ENCODE measurements at places on chromosomes 13 and 19.

DNA sequence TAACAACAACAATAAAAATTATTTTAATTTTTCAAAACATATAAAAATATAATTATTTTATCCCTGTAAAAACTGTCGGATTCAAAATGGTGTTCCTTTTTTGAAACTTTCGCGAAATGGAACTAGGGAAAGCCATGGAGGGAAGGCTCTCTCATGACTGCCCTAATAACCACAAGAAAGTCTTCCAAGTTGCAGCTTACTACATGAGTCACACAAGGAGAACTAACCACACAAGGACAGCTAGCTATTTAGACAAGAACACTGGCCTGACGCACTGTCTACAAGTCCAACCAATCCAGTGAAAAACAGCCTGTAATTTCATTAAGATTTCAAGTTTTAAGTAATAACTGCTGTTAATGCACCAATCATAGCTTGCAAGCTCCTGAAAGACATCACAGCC lies 319.2 kb upstream of the PCDH9 start:
- no peak for DNase-seq

GRCh38 chr13:91468301-91468700 lies 69.9 kb downstream of the GPC5 start:
- DNase-seq: no peak

- DNase-seq: no peak
Measured at GRCh38 chr13:110913322-110914080, 1.4 kb downstream of the ANKRD10 start.

- no peak for DNase-seq
Measured at GRCh38 chr19:55443045-55443823, at the start of gene SHISA7. Gene SHISA7, minus strand, starts transcription at chr19:55443300. Its CDS starts 437 bp downstream, at chr19:55442863.

- no peak for DNase-seq
Measured at GRCh38 chr13:112572366-112572765, 15.6 kb downstream of the TUBGCP3 start.

DNA sequence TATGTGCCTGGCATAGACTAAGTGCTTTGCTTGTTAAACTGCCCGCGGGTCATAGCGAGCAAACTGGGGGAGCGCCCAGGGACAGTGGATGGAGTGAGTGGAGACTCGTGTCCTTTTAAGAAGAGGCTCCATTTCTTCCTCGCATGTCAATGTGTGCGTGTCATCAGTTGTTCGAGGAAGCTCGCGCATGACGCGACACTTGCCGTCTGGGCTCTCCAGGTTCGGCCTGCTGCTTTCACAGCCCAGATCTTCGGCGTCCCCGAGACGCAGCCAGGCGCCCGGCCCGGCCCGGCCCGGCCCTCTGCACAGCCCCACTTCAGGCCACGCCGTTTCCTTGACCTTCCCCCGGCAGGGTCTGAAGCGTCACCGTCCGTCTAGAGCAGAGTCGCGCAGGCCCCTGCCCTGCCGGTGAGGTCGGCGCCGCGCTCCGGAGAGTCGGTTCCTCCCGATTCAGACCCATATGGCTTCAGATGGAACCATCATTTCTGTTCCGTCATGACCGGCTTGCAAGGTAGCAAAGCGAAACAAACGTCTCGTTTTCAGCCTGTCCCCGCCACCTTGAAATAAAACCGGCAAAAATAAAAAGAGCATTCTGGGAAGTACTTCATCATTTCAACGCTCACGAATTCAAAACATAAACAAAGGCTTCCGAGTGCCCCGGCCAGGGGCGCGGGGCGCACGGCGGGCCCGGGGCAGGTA lies 599 bp upstream of the ARHGEF7 start:
- no peak for DNase-seq

DNA sequence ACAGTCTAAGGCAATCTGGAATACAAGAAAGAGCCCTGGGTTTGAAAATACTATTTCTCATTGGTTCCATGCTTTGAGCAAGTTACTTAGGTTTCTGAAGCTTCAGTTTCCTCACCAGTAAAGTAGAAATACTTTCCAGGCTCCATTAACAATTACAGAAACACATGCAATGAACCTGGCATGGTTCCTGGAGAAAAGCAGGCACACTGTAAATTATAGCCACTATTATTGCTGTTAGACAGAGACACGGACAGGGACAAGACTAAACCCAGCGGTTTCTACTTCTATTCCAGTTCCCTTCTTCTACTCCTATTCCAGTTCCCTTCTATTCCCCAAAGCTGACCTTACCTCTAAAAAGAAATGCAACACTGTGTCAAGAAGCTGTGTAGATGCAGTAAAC lies 41.2 kb downstream of the MIPEP start:
- no peak for DNase-seq

GRCh38 chr13:108276060-108276459 lies 6.5 kb downstream of the TNFSF13B start:
- no peak for DNase-seq

GRCh38 chr19:2670217-2670616 lies 32.3 kb downstream of the GNG7 start:
- DNase-seq: no peak

GRCh38 chr19:47609906-47610894 lies 1.3 kb downstream of the BICRA start:
- peak; percentile 52 for DNase-seq

DNA sequence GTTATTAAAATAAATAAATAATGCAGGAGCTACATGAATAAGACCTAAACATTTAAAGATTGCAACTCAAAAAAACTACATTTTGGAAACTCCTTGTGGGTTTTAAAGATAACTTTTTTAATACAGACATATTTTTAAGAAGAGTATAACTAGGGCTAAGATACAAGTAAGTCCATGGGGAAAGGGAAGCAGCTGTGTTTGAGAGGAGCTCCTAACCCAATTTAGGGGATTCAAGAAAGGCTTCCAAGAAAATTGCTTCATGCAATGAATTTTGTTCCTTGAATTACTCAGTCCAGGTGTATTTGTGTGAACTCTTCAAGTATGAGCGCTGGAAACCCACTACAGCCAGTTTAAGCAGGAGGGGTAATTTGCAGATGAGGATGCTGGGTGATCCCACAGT lies 44.1 kb upstream of the C13orf42 start:
- DNase-seq: no peak

DNA sequence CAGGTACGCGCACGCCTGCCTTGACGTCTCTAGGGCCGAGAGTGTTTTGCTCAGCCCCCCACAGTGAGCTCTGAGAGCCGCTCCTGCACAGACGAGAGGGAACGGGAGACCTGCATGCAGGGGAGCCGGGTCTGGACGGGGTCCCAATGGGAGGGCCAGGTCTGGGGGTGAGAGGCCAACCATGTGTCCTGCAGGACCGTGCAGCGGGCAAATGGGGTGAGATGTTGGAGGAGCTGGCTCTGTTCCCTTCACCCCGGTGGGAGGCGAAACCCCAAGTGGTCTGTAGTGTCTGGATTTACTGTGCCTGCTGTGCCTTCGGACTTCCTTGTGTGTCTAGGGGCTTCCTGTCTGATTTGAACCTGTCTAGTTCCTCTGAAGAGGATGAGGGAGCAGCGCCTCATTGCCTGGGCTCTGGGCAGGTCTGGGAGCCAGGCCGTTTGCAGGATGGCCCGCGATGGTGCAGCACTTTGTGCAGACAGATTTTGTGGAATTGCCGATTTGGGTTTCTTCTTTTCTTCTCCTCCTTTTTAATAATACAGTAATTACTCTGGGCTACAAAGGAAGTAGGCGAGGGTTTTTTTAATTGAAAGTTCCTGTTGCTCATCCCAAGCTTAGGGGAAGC lies 2.1 kb downstream of the CSNK1G2 start:
- peak; percentile 35 for DNase-seq

GRCh38 chr13:26681036-26681435 lies 79.5 kb downstream of the GPR12 start:
- DNase-seq: no peak

GRCh38 chr13:32932376-32932775 lies 83.8 kb upstream of the KL start:
- DNase-seq: no peak
